ENCODE measurements at places on chromosomes 5 and 9. TPM values are rescaled to one million over a fixed set of nuclear protein-coding genes. Genes with fewer than 3 reads are reported as not detected.

Gene CDH9
- 2.1 TPM for total RNA-seq

Gene FOXI1
- 5.1 TPM for total RNA-seq

Gene SLCO6A1
- total RNA-seq: not detected

Gene EQTN
- 1.4 TPM for total RNA-seq

Gene LCN9
- not detected for total RNA-seq

Gene CCL28
- total RNA-seq: 22.8 TPM

Gene ZNF474
- 0.38 TPM for total RNA-seq

Gene GABRP
- total RNA-seq: 33.1 TPM
